CD4-positive, CD25-positive, alpha-beta regulatory T cell (primary cell): ENCODE measurements at places on chromosomes 1 and 21. TPM values are rescaled to one million over a fixed set of nuclear protein-coding genes. Genes with fewer than 3 reads are reported as not detected.

DNA sequence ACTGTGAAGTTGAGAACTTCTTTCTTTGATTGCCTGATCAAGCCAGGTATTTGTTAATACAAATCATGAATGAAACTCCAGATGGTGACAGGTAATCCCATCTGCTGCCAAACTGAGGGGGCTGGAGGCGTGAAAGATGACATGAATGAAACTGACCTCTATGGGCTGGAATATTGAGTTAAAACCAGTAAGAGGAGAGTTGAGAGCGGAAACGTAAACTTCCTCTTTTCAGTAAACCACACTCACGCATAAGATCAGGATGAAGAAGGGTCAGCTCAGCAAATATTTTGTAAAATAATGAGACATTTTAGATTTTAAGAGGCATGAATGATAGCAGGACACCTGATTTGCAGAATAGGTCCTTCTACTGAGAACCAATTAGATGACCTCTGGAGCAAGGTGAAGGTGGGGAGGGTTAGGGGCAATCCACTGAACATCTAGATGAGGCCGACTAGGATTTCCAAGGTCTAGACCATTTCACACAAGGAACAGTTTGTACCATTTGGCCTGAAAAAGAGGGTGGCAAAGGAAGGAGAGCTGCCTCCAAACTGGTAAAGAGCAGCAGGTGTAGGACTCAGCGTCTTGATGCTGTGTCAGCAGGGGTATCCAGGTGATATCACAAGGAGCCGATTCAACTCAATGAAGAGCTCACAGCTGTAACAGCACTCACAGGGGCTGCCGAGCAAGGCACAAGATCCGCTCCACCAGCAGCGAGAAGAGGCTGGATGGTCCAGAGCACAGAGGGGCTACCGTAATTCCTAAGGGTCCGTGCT, 132.6 kb downstream of the NTPCR start:
- DNase-seq = no peak
- no peak overlapping the region for H3K27ac ChIP-seq
- no peaks in the 10 kb centered on the region for H3K4me1 ChIP-seq

Gene PSRC1
- total RNA-seq = 0.74 TPM

Gene GPR61
- 0.20 TPM for total RNA-seq

DNA sequence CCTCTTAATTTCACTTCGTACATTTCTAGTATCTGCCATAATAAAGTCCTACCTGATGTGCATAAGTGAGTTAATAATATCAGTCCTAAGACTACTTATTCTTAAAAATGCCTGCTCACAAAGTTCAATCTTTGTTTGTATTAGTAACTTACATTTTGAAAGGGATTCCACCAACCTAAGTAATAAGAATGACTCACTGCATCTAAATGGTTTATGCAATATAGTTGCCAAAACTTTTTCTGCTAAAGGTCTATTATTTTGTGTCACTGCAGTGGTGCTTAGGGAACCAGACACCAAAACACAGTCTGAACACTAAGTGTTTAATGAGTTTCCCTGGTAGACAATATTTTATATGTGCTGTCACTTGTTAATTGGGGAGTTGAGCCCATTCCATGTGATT, 1.8 kb downstream of the ZNF669 start:
- peak overlapping the region; percentile 56 for H3K4me3 ChIP-seq
- no peak overlapping the region for H3K27ac ChIP-seq
- no peak for DNase-seq
- peaks cover 2% of the 10 kb centered on the region for H3K27me3 ChIP-seq

Gene CAMK1G
- total RNA-seq = not detected

GRCh38 chr1:12173631-12174121, 6.9 kb downstream of the TNFRSF1B start:
- peak overlapping the region; percentile 75 for H3K4me3 ChIP-seq
- peaks cover 99% of the 10 kb centered on the region for H3K4me1 ChIP-seq

GRCh38 chr1:14939527-14940284, 213.8 kb upstream of the TMEM51 start:
- DNase-seq = no peak
- no peaks in the 10 kb centered on the region for H3K4me1 ChIP-seq
- no peak overlapping the region for H3K4me3 ChIP-seq

- H3K36me3 ChIP-seq = peaks cover 13% of the 10 kb centered on the region
- no peak overlapping the region for H3K27ac ChIP-seq
- peaks cover 12% of the 10 kb centered on the region for H3K4me1 ChIP-seq
Measured at GRCh38 chr1:16984717-16985116, 4.3 kb upstream of the MFAP2 start.

- DNase-seq = no peak
- H3K27me3 ChIP-seq = no peaks in the 10 kb centered on the region
- no peak overlapping the region for H3K4me3 ChIP-seq
- H3K27ac ChIP-seq = no peak overlapping the region
- H3K36me3 ChIP-seq = no peaks in the 10 kb centered on the region
Measured at GRCh38 chr1:203299169-203299568, 6.2 kb upstream of the BTG2 start.

GRCh38 chr21:17988102-17988437, 168.9 kb upstream of the C21orf91 start:
- H3K27ac ChIP-seq = no peak overlapping the region
- H3K4me1 ChIP-seq = no peaks in the 10 kb centered on the region
- H3K36me3 ChIP-seq = no peaks in the 10 kb centered on the region

- DNase-seq = no peak
- no peaks in the 10 kb centered on the region for H3K36me3 ChIP-seq
- H3K27ac ChIP-seq = no peak overlapping the region
- no peak overlapping the region for H3K4me3 ChIP-seq
- H3K27me3 ChIP-seq = no peaks in the 10 kb centered on the region
Measured at GRCh38 chr1:85799737-85800136, 91.5 kb upstream of the ZNHIT6 start.

DNA sequence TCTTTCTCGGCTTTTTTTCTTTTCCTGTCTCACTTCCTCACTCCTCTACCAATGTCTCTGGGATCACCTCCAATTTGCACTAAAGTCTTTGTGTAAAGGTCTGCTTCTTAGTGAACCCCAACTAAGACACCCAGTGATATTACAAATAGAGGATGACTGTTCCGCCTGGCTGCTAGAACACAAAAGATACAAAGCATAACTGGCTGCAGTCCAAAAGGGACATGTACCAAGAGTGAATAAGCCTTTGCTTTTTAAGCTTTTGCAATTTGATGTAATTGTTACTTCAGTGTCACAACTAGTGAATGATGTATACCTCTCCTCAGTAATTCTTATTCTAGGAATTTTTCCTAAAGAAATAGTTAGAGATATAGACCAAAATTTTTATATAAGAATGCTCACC, 82.8 kb upstream of the BEND5 start:
- H3K27me3 ChIP-seq = no peaks in the 10 kb centered on the region
- no peaks in the 10 kb centered on the region for H3K36me3 ChIP-seq
- no peak overlapping the region for H3K27ac ChIP-seq

- H3K4me1 ChIP-seq = no peaks in the 10 kb centered on the region
- H3K27me3 ChIP-seq = no peaks in the 10 kb centered on the region
- no peaks in the 10 kb centered on the region for H3K36me3 ChIP-seq
- no peak overlapping the region for H3K27ac ChIP-seq
- H3K4me3 ChIP-seq = no peak overlapping the region
Measured at GRCh38 chr1:209048941-209049669, 534.4 kb upstream of the CAMK1G start.

- no peak for DNase-seq
- no peak overlapping the region for H3K27ac ChIP-seq
- no peak overlapping the region for H3K4me3 ChIP-seq
- H3K27me3 ChIP-seq = no peaks in the 10 kb centered on the region
- H3K36me3 ChIP-seq = peaks cover 10% of the 10 kb centered on the region
Measured at GRCh38 chr1:1529321-1529720, 11.1 kb downstream of the TMEM240 start.

Gene OR10J1
- not detected for total RNA-seq

DNA sequence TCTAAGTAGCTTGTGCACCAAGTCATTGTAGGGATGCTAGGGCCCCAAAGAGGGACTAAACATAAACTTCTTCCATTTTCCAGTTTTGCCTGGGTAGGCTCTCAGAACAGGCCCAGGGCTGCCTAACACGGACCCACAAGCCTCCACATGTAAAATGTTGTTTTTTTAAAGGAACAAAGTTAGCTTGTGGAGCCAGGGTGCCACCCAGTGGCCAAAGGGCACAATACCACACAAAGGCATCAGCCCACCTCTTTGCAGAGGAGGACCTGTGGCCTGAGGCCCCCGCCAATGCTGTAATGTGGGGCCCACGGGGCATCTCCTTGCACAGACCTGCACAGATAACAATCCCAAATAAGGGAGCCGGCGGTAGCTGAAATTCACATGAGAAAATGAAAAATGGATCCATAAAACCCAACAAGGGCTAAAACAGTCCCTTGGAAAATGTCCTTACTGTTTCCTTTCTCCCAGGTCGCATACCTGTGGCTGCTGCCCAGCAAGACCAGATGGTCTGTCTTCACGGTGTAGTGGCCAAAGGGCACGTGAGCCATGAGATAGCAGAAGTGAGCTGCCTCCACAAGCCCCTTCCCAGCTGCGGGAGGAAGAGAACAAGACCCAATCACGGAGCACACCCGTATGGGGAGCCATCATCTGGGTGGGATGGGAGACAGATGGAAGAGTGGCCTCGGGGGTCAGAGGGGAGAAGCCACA, 23.8 kb downstream of the SEC16B start:
- no peak overlapping the region for H3K4me3 ChIP-seq
- H3K27ac ChIP-seq = no peak overlapping the region
- no peaks in the 10 kb centered on the region for H3K36me3 ChIP-seq
- H3K27me3 ChIP-seq = no peaks in the 10 kb centered on the region
- H3K4me1 ChIP-seq = no peaks in the 10 kb centered on the region

Gene TSPAN1
- total RNA-seq = not detected

DNA sequence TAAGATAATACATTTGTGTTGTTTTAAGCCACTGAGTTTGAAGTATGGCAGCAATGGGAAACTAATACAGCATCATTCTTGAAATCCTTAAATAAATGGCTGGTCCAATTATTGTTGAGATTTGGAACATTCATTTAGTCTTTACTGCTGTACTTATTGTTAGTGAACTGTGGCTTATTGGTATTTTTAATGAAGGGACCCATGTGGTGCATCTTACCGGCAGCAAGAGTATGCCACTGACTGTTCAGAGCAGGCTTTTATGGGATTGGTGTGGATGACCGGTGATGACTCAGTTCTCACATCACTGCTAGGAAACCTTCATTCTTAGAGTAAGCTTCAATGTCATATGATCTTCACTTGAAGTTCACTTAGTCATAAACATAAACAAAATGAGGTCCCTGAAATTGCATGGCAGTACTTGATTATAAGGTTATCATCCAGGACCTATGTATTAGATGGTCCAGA, 31.5 kb downstream of the PRKAA2 start:
- H3K36me3 ChIP-seq = no peaks in the 10 kb centered on the region
- H3K4me3 ChIP-seq = no peak overlapping the region
- H3K4me1 ChIP-seq = no peaks in the 10 kb centered on the region
- no peak overlapping the region for H3K27ac ChIP-seq
- DNase-seq = no peak

Gene DSCAM
- not detected for total RNA-seq

Gene FAM72C
- total RNA-seq = not detected

DNA sequence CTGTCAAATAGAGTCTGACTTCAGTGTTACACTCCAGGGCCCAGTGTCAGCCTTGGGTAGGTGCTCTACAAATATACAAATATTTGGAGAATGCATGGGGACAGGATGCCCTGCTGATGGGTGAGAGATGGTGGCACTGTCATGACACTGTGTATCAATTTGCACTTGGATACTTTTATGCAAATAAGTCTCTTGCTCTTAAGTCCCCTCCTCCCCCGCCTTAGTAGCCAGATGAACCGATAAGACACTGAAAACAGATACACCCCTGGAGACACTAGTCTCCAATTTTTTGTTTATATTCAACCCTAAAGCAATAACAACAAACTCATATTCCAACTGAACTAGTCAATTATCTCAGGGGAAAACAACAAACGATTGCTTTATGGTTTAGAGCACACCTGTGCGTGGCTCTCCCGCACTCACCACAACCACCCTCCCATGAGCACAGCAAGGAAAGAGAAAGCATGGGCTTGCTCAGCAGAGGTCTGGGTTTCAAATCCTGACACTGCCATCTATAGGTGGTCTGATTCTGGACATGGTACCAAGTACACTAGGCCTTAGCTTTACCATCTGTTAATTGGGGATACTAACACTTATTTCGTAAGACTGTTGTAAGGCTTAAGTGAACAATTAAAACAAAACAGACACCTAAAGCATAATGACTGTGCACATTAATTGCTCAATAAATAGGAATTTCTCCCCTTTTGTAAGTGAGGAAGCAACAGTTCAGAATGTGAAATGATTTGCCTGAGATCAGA, 50.3 kb downstream of the HIVEP3 start:
- H3K27me3 ChIP-seq = no peaks in the 10 kb centered on the region
- H3K4me1 ChIP-seq = peaks cover 11% of the 10 kb centered on the region
- no peak overlapping the region for H3K27ac ChIP-seq
- no peaks in the 10 kb centered on the region for H3K36me3 ChIP-seq

Gene RNF220
- total RNA-seq = 94.8 TPM

GRCh38 chr1:220370041-220370700, 97.9 kb upstream of the RAB3GAP2 start:
- no peak overlapping the region for H3K4me3 ChIP-seq
- no peaks in the 10 kb centered on the region for H3K27me3 ChIP-seq
- no peak for DNase-seq
- H3K4me1 ChIP-seq = no peaks in the 10 kb centered on the region
- no peak overlapping the region for H3K27ac ChIP-seq

Gene SLC6A17
- not detected for total RNA-seq

Gene ITGB2
- 411 TPM for total RNA-seq

DNA sequence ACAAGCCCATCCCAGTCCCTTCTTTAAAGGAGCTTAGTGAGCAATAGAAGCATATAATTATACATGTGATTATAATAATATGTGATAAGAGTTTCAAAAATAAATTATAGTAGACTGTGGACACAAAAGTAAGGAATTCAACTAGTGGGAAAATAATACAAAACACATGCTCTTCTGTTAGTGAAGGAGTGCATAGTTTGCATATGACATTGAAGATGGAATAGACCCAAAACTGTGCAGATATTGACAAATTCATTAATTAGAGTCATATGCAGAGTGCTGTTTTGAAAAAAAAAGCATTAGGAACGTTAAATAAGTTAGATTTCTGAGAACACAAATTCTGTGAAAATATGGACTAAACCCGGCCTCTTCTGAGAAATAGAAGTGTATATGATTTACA, 278.8 kb downstream of the ASTN1 start:
- no peaks in the 10 kb centered on the region for H3K4me1 ChIP-seq
- DNase-seq = no peak
- no peaks in the 10 kb centered on the region for H3K27me3 ChIP-seq
- no peak overlapping the region for H3K27ac ChIP-seq
- no peaks in the 10 kb centered on the region for H3K36me3 ChIP-seq

- H3K27me3 ChIP-seq = no peaks in the 10 kb centered on the region
- H3K4me1 ChIP-seq = peaks cover 6% of the 10 kb centered on the region
- no peak overlapping the region for H3K4me3 ChIP-seq
- no peak for DNase-seq
Measured at GRCh38 chr21:32406405-32406804, 6.1 kb upstream of the EVA1C start.

GRCh38 chr1:212432272-212432660, 454 bp upstream of the NENF start:
- DNase-seq = no peak
- H3K36me3 ChIP-seq = no peaks in the 10 kb centered on the region
- H3K4me3 ChIP-seq = peak overlapping the region; percentile 75
- no peak overlapping the region for H3K27ac ChIP-seq
- no peaks in the 10 kb centered on the region for H3K27me3 ChIP-seq
